Fibroblast of the aortic adventitia (primary cell): ENCODE measurements at places on chromosomes 3 and 15.

DNA sequence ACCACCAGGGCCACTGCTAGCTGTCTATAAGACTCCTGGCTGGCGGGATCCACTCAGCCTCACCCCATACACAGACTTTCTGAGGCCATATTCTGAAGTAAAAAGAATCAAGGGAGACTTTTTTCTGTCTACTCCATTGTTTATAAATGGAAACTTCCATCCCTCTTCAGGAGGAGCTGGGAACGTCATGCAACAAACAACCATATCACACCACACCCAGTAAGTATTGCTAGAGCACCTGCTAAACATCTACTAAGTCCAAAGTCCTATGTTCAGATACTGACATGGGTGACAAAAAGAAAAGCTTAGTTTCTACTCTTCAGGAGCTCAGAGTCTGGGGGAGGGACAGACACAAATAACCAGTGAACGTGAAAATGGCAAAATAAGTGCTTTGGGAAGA is 324.8 kb upstream of the ONECUT1 start:
- no peak for DNase-seq

DNA sequence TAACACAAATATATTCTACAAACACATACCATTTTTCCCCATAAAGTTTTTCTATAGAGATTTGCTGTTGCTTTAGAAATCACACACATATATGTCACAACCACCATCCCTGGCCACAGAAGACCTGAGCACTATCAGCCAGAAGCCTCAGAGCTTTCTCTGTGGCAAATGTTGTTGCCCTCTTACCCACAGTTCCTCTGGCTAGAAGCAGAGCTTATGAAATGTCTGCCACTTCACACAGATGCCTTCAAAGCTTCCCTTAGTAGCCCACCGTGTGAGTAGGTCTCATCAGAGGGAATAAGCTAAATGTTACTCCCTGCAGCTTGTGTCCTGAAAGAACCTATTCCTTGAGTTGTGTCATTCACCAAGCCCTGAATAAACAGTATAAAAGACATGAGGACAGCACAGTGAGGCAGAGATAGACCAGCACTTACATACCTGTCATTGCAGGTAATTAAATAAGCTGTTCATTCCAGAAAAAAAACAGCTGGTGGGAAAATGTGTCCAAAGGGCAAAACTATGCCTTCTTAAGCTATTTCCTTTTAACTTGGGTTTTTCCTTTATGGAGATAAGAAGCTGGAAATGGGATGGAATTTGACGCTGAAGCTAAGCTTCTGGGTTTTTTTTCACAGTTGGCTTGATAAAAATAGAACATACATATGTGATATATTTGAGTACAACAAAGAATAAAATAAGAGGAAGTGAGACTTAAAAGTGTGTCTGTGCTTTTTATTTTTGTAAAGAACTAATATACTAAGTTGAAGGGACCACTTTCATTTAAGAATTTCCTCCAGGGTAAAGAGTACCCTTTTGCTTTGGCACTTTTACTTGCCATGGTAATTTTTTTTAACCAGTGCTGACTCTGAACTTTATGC is 391.4 kb downstream of the KCNH8 start:
- DNase-seq: no peak

- DNase-seq: no peak
Observed at GRCh38 chr3:184489268-184489841, 72.2 kb upstream of the EPHB3 start.

- no peak for DNase-seq
Observed at GRCh38 chr3:22627993-22628499, 575.1 kb upstream of the UBE2E2 start.

- peak; percentile 88 for DNase-seq
Observed at GRCh38 chr15:100889385-100890050, 9.9 kb downstream of the ALDH1A3 start.

GRCh38 chr3:150365132-150365604 is 42.9 kb upstream of the TSC22D2 start:
- peak; percentile 51 for DNase-seq

GRCh38 chr3:11699083-11699427 is 55.3 kb upstream of the VGLL4 start:
- peak; percentile 85 for DNase-seq

- DNase-seq: peak; percentile 58
Observed at GRCh38 chr3:129665024-129665768, 58.7 kb upstream of the PLXND1 start.

DNA sequence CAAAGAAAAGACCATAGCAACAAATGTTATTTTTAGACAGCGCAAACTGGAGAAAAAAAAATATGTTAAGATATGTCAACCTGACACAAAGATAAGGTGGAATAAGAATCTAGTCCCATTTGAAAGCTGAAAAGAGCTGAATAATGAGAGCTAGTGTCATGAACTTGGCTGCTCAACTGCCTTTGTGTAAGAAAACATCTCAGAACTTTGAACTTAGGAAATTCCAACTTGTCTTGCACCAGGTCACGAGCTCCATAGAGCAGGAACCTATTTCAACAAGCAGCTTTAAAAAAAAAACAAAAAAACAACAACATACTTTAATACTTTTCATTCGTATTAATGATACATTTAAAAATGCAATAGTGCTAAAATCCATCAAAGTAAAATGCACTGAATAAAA is 79.5 kb downstream of the ZNF280D start:
- DNase-seq: peak; percentile 59

DNA sequence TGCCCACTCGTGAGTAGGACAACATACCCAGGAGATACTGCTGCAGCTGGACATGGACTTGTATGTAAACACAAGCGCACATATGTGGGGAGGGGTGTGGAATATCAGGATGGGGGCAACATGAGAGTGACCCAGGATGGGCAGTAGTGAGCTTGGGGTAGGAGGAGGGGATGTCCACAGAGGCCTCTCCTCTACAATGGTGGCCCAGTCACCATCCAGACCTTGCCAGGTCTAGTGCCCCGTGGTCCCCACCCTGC is 266 bp upstream of the ZBTB47 start:
- no peak for DNase-seq

GRCh38 chr3:108407886-108408285 is 102.5 kb downstream of the MYH15 start:
- DNase-seq: no peak

DNA sequence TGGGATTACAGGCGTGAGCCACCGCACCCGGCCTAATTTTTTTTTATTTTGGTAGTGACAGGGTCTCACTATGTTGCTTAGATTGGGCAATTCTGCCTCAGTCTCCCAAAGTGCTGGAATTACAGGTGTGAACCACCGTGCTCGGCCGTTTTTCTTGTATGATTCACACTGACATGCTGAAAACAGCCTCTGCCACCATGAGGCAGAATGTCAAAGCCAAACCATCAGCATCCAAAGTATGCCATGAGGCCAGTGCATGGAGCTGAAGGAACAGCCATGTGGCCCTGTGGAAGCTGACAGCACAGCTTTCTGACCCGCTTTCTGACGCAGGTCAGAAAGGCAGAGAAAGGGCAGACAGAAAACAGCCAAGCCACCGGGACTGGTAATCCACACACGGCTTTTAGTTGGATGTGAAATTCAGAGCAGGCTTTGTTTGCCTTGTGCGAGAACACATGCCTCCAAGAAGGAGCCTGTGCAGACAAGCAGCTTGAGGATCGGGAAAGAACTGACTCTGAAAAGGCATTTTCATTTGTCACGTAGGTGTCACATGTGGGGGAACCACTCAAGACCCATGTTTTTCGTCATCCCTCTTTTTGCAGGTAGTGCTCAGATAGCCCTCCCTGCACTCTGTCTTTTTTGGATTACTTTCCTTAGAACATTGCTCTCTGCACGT is 25.1 kb downstream of the XYLB start:
- DNase-seq: no peak

- DNase-seq: peak; percentile 89
Observed at GRCh38 chr15:75647370-75648155, at the start of gene SNX33. TSS of gene SNX33 (plus strand) at chr15:75647912. CDS start at chr15:75649103, 1,191 bp downstream.

- no peak for DNase-seq
Observed at GRCh38 chr3:113533534-113533892, 1.2 kb downstream of the SIDT1 start.

GRCh38 chr3:196082619-196082971 is 705 bp upstream of the TFRC start:
- no peak for DNase-seq

DNA sequence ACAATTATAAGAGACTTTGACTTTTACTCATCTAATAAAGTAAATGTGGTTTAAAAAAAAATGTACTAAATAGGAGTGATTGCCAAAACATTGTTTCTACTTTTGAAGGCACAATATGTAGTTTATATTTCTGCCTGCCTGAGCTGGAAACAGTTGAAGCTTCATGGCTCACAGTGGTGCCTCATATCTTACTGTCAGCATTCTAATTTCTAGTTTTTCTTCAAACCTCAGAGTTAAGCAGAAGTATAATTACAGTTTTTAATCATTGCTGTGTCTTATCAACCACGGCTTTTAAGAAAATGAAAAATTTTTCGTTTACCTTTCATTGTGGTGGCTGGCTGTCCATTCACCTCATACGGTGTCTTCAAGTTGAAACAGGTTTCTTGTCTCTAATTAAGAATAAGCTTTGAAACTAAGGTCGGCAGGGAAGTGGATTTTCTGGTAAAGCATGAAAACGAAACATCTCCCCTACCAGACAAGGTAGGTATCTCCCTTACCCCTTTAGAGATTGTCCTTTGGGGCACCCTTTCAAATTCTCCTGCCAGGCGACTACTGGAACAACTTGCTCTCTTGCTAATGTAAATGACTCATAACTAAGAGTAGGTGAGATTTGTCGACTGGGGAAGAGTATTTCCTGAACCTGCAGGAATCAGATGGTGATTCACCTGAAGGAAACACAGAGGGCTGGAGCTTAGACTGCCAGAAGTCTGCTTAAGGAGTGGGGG is at the start of gene GPR87:
Gene GPR87 (minus strand): TSS at position 554 of the 725 bp plus-strand sequence. CDS start 16,720 bp downstream, outside the sequence.
- DNase-seq: no peak

- DNase-seq: no peak
Observed at GRCh38 chr3:174945951-174946350, 86.8 kb downstream of the NAALADL2 start.

- no peak for DNase-seq
Observed at GRCh38 chr3:60417576-60417975, 833.7 kb downstream of the FHIT start.

DNA sequence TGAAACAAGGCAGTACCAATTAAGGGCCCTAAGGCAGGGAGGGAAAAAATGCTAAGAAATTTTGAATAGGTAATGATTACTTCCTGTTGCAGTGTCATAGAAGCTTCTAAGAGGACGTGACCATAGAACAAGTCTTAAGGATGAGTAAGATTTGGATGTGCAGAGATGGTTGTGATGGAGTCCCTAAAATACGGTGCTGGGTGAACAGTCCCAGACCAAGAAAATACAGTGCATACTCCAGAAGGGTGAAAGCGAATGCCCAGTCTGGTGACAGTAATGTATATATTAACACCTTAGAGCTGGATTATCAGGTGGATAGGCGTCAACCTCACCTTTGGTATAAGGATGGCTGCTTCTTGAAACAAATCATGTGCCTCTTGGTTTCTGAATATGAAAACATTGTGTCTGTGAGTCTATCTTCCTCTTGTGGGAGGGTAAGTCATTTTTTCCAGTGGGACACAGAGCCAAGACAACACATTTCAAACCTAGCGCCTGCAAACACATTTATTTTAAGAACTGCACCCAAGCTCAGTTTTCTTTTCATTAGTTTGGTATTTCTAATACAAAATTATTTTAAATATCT is 101.2 kb upstream of the TP63 start:
- DNase-seq: no peak

DNA sequence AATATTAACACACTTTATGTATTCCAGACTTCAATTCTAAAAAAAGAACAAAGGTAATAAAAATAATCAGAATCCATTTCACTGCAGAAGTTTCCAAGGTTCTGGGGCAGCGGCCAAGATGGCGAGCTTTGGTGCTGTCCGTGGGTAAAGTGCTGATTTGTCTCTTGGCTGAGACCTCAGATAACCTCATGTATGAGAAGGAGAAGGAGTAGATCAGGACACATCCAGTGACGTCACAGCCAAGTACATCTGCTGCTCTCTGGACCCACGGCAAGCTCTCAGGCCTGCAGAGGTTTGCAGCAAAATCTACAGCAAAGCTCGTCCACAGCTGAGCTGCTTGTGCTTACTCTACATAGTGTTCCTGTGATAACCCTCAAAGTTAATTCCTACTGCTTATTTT is 165.7 kb downstream of the MAGI1 start:
- no peak for DNase-seq
